Muscle of back (tissue), 13 donors: ENCODE measurements at places on chromosomes 6 and 20.
A peak's percentile ranks its signal among the peaks of the same experiment; 100 is the strongest.

- no peak for DNase-seq
Observed at GRCh38 chr6:45990162-45990561, 25.5 kb downstream of the CLIC5 start.

- peak; percentile 23 for DNase-seq
Observed at GRCh38 chr6:69907981-69908498, 41.7 kb downstream of the COL19A1 start.

DNA sequence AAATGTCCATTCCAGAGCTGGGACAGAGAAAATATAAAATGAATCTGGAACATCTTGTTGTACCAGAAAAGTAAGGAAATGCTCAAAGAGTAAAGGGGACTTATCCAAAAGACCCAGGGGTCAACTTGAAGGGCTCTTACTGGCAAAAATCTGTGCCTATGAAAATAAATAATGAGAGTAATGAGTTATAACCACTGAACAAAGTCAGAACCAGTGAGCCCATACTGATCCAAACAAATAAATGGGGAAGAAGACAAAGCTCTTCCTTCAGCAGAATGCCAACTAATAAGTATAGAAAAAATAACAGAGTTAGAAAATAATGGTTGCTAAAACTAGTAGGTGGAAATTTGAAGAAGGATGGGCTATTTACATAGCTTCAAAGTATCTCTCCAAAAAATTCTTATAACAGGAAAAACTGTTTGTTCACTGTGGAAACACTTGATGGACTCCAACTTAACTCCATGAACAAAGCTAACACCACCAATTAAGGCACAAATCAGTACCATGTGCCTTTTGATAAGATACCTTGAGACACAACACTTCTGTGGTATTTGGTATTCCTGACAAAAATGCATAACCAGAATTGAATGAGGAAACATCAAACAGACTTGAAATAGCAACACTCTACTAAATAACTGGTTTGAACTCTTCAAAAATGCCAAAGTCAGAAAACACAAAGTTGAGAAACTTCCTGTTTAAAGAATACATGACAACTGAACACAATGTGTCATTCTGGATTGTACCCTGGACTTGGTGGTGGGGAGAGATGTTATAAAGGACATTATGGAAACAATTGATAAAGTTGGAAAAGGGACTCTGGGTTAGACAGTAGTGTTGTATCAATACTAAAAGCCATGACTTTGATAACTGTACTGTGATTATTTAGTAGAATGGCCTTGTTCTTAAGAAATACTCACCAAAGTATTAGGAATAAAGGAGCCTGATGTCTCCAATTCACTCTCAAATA lies 197.5 kb downstream of the ISM1 start:
- no peak for DNase-seq

- DNase-seq, result no peak
Observed at GRCh38 chr6:163750431-163751031, 336.0 kb downstream of the QKI start.

DNA sequence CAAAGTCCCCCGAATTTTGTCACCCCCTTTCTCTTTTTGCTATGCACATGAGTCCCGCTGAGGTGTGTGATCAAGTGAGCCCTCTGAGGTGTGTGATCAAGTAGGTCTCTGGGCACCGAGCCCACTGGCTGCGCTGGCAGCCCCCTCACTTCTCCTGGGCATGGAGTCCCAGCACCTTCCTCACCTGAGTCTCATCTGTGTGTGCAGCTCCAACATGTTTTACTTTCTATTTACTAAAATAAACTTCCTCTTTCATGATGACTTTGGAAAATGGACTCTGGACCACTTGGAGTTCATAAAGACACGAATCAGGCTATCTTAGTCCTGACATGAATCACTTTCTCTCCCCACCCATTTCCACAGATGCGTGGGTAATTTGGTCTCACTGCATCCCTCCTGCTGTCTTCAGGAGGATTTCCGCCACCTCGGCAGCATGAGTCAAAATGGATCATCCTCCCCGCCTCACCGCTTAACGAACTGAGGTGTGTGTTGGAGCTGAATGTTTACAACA lies 39.8 kb downstream of the PRDM1 start:
- DNase-seq, result no peak

DNA sequence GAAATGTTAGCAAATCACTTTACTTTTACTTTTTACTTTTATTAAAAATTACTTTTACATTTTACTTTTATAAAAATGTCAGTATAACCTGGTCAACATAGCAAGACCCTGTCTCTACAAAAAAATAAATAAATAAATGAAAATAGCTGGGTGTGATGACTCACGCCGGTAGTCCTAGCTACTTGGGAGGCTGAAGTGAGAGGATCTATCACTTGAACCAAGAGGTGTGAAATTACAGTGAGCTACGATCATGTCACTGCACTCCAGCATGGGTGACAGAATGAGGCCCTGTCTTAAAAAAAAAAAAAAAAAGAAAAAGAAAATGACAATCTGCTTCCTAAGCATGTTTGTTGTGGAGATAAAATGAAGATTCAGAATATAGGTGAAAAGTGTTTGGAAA lies 31.0 kb upstream of the FBXO30 start:
- DNase-seq, result no peak

- no peak for DNase-seq
Observed at GRCh38 chr6:14271789-14272736, 154.5 kb downstream of the CD83 start.

DNA sequence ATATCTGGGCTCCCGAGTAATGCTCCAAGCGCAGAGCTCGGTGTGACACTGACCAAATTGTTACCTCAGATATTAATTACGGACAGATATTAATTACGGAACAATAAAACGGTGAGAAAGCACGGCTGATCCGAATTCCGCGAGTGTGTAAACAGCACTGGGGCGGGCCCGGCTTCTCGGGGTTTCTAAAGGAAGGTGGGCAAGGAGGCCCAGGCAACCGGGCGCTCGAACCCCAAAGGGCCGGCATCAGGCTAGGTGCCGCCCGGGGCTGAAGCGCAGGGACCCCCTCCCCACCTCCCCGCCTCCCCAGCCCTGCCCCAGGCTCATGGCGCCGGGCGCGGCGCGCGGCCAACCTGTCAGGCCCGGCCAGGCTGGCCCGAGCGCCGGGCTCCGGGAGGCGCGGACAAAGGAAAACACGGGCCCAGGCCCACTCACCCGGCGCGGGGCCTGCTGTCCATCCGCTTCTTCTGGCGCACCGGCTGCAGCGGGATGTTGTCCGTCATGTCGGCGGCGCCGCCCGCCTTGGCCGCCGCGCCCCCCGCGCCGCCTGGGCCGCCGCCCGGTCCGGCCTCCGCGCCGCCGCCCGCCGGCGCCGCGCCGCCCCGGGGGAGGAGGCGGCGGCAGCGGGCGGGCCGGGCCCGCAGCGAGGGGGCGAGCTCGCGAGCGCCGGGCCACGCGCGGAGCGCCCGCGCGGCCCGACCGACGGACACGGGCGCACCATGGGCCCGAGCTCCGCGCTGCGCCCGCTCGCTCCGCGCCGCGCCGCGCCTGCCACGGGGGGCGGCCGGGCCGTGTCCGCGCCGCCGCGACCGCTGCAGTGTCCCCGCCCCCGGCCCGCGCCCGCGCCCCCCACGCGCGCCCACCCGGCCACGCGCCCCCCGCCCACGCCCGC lies at the start of gene ATP9A:
TSS of gene ATP9A (minus strand) at position 524 of the 892 bp plus-strand sequence. CDS start at position 503, 21 bp downstream.
- peak; percentile 70 for DNase-seq

DNA sequence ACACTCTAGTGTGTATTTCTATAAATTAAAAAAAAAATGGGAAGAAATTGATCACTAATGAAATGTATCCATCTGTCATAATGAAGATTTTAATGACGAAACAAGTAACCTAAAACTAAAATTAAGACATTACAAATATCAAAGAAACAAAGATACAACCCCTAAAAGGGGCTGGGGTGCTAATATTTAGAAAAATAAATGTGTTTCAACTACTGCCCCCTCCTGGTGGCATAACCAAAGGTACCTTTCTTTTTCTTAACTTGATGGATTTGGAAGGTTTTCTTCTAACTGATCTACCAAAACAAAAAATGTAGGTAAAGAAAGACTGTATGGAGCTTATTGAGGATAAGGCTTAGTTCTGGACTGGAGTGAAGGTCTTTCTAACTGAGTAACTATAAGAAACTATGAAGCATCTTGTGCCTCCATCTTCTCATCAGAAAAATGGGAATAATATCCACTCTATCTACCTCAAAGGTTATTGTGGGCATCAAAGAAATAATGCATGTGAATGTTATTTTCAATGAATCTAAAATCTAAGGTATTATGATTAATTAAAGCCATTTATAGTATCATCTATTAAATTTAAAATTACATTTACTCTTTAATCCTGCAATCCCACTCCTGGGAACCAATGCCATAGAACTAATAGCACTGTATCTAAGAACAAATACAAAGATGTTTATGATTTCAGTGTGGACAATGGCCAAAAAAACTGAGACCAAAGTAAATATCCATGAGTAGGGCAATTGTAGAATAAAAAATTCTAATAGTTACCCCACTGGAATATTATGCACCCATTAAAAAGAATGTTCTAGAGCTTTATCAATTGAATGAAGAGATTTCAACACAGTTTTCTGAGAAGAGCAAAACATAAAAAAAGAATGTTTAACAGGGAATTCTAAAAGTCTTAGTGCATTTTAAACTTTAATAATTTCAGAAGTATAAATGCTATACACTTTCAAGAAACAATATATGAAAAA lies 117.2 kb downstream of the BACH2 start:
- DNase-seq, result no peak

DNA sequence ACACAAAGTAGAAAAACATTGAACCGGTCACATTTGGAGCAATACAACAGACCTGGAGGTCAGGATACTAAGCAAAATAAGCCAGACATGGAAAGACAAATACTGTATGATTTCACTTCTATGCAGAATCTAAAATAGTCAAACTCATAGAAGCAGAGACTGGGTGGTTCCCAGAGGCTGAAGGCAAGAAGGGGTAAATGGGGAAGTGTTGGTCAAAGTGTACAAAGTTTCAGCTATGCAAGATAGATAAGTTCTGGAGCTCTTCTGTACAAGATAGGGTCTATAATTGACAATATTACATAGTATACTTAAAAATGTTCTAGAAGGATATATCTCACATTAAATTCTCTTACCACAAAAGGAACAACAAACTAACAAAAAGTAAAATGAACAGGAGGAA lies 70.3 kb downstream of the TMEM244 start:
- DNase-seq, result no peak

GRCh38 chr6:93474733-93475179 lies 55.4 kb upstream of the EPHA7 start:
- no peak for DNase-seq

DNA sequence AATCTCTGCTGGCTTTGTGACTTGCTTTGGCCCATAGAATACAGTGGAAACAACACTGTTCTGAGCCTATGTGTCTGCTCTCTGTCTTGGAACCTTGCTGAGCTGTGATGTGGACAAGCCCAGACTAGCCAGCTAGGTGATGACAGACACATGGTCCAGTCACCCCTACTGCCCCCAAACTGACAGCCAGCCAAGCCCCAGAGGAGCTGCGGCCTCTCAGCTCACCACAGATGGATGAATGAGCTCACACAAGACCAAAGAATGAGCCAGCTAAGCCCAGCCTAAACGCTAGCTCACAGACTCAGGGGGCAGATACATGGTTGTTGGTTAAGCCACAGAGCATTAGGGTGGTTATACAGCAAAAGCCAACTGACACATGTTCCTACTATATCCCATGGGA lies 4.1 kb downstream of the AARS2 start:
- no peak for DNase-seq

- DNase-seq, result no peak
Observed at GRCh38 chr6:149897855-149898744, at the start of gene RAET1E. Gene RAET1E, minus strand, starts transcription at chr6:149898113. Its CDS starts 7,212 bp downstream, at chr6:149890901.

DNA sequence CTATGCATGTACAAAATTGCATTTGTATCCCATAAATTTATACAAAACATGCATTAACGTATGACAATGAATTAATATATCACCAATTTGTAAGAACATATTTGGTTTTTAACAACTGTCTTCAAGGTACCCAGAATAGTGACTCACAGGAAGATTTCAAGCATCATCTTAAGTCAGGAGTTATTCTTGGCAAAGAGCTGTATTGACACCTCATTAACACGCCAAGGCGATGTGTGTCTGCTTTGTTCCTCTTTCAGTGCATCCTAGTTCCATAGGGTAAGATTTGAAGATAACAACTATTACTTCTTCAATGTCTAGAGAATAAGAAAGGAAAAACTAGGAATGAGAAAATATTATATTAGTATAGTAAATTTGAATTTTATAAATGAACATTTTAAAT lies 35.8 kb upstream of the TPD52L1 start:
- DNase-seq, result no peak

- no peak for DNase-seq
Observed at GRCh38 chr6:134437376-134437775, 119.5 kb upstream of the SGK1 start.

DNA sequence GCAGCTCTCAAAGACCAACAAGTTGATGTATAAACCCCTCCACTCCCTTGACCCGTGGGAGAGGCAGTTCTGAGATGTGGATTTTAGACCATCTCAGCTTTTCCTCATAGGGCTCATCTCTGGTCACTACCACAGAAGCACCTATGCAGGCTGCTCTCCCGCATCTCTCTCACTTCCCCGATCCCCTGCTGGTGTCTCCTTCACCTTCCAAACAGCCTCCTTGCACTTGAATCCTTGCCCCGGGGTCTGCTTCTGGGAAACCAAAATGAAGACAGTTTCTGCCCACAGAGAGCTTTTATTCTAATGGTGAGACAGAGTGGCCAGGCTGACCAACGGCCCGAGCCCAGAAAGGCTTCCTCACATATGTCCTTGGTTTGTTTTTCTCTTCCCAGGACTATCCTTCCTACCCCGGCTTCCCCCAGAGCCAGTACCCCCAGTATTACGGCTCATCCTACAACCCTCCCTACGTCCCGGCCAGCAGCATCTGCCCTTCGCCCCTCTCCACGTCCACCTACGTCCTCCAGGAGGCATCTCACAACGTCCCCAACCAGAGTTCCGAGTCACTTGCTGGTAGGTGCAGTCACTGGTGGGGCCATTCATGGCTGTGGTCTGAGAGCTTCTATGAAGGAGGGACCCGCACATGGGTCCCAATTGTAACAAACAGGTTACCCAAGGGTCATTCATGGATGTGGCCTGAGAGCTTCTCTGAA lies 179.3 kb downstream of the EYA2 start:
- DNase-seq, result no peak

DNA sequence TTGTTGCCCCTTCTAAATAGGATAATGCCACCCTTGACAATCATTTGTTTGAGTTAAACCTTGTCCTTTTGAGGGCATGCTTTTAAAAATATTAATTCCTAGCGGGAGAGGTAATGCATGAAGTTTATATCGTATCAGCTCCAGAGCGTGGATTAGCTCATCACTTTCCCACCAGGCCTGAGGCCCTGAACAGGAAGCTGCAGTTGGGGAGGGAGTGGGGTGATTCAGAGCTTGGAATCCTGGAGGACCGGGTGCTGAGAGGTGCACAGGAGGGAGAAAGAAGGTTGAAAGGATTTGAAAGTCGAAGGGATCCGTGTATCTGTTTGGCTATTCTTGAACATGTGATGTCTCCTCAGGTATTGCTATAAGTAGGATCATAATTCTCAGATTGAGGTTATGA lies 25.0 kb downstream of the ZDHHC14 start:
- DNase-seq, result no peak

GRCh38 chr20:58209652-58210397 lies 18.6 kb downstream of the ANKRD60 start:
- peak; percentile 61 for DNase-seq
